Cardiac ventricle fibroblast (primary cell): ENCODE measurements at places on chromosomes 5 and 9. TPM values are rescaled to one million over a fixed set of nuclear protein-coding genes. Genes with fewer than 3 reads are reported as not detected.

The CCDC183 gene
- total RNA-seq: 0.39 and 1.1 TPM in 2 replicates

The NDUFA8 gene
- total RNA-seq: 26.9 and 36.6 TPM in 2 replicates

The ASS1 gene
- 249 and 274 TPM in 2 replicates for total RNA-seq

The PDCD1LG2 gene
- total RNA-seq: 4.9 and 7.2 TPM in 2 replicates

The FBP2 gene
- total RNA-seq: not detected in 2 replicates

The RXRA gene
- 42.4 and 45.2 TPM in 2 replicates for total RNA-seq

The PCDHA6 gene
- 0.37 and 0.64 TPM in 2 replicates for total RNA-seq

The GMCL2 gene
- total RNA-seq: not detected in 2 replicates

The TEX53 gene
- total RNA-seq: not detected in 2 replicates

The ARL14EPL gene
- not detected in 2 replicates for total RNA-seq

The DNLZ gene
- 17.0 and 29.6 TPM in 2 replicates for total RNA-seq

The RNF183 gene
- total RNA-seq: not detected in 2 replicates

The FAM221B gene
- not detected in 2 replicates for total RNA-seq

The FYB1 gene
- 0.24 and 4.4 TPM in 2 replicates for total RNA-seq

The GPR150 gene
- total RNA-seq: 0.20 and 0.31 TPM in 2 replicates

The RASGEF1C gene
- total RNA-seq: not detected in 2 replicates

The CDKN2AIPNL gene
- 14.3 and 15.4 TPM in 2 replicates for total RNA-seq

The BRINP1 gene
- 20.0 and 23.7 TPM in 2 replicates for total RNA-seq

The SPATA31E1 gene
- not detected in 2 replicates for total RNA-seq

The GPR151 gene
- not detected in 2 replicates for total RNA-seq

The SH2D3C gene
- total RNA-seq: 1.1 and 2.5 TPM in 2 replicates

The PCDHGA8 gene
- total RNA-seq: 1.4 and 1.5 TPM in 2 replicates
